ENCODE measurements at places on chromosomes 11 and 22.

- DNase-seq = no peak
These were observed 111.9 kb downstream of the ARHGAP20 start for GRCh38 chr11:110600322-110600721.

DNA sequence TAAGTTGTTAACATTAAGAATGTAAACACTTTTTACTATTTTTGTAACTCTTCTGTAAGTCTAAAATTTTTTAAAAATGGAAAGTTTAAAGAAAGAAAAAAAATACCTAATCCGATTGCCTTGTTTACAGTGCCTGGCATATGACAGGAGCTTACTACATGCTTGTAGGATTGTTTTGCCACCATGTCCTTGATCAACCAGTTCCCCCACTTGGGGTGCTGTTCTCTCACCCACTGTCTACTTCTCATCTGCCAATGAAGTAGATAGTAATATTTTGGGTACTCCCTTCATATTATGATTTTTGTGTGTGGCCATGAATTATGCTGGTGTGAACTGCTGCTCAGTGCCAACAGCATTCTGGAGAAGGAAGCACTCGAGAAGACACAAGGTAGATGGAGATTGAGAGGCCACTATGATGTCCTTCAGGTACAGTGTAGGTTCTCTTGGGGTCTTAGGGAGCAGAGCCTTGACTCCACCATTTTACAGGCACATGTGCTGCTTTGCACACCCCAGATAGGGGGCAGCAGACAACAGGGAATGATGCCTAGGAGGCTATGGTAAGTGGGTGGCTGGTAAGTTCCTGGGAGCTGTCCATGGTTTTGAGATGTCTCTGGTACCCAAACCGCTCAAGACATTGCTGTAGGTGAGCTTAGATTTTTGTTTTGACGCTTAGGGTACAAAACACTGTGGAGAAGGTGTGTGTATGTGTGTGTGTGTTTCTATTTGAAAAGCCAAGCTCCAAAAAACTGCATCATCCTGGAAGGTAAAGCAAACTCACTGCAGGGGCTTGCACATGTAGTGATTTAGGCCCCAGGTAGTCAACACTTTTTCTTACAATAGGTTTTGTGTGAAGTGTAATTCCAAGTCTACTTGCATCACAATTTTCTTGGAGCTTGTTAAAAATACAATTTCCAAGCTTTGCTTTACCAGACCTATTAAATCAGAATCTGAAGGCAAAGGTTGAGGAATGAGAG is 494.5 kb upstream of the LARGE1 start:
- DNase-seq = peak; percentile 74

- DNase-seq = no peak
These were observed 22.5 kb downstream of the FADS3 start for GRCh38 chr11:61868571-61869428.

GRCh38 chr11:26201411-26201810 is 130.5 kb upstream of the ANO3 start:
- DNase-seq = no peak

DNA sequence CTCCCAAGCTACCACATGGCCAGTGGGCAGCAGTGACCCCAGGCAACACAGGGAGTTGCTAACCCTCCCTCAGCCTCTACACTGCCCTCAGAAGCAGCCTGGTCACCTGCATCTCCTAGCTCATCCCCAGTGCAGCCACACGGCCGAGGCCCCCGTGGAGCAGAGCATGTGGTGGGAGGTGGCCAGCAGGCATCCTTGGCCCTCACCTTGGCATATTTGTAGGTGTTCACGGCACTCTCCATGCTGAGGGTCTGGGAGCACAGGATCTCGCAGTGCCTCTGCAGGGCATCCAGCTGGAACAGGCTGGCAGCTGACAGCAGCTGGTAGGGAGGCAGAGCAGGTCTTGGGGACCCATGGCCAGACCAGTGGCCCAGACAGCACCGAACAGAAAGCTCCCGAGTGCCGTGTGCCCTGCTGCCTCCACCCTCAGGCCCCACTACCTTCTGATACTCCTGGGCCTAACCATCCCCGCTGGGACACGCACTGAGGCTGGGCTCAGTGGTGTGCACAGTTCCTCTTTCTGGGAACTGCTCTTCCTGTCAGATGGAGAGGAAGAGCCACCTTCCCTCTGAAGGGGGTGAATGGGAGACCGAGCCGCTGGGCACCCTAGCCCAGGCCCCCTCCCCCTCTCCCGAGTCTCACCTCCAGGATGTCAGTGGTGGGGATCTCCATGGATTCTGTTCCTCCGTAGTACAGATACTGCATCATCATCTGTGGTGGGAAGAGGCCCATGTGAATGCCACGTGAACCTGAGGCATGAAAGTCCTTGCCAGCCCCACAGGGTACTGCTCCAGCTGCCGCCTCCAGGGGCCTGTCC is 48.8 kb downstream of the NAT10 start:
- DNase-seq = no peak

GRCh38 chr11:113110046-113110445 is 148.8 kb downstream of the NCAM1 start:
- DNase-seq = no peak

DNA sequence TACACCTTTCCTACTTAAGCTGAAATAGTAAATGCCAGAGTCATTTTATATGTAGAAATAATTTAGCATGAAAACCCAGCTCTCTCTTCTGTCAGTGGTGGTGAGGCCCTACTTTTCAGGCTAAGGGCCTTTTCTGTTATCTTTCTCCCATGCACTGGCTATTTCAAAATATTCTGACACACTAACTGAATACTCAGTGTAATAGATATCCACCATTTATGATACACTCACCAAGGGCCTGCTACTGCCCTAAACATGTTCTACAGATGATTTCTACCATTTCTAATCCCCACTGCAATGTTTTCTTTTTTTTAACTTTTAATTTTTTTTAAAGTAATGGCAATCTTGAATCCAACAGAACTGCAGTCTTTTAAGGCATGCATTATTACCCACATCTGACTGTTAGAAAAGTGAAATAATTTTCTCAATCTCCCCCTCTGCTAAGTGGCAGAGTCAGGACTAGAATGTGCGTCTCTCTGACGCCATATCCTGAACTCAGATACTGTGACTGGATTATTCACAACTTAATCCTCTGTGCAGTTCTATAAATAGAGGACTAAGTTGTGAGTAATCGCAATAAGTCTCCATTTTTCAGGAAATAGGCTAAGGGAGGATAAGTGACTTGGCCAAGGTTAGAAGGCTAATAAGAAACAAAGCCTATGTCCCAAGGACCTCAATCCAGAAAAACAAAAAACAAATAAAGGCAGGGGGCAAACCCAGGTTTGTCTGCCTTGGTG is 44.0 kb downstream of the GRAMD1B start:
- DNase-seq = no peak

GRCh38 chr11:91625495-91625894 is 599.1 kb upstream of the FAT3 start:
- DNase-seq = no peak

GRCh38 chr11:6834021-6834420 is 11.5 kb upstream of the OR10A5 start:
- no peak for DNase-seq

DNA sequence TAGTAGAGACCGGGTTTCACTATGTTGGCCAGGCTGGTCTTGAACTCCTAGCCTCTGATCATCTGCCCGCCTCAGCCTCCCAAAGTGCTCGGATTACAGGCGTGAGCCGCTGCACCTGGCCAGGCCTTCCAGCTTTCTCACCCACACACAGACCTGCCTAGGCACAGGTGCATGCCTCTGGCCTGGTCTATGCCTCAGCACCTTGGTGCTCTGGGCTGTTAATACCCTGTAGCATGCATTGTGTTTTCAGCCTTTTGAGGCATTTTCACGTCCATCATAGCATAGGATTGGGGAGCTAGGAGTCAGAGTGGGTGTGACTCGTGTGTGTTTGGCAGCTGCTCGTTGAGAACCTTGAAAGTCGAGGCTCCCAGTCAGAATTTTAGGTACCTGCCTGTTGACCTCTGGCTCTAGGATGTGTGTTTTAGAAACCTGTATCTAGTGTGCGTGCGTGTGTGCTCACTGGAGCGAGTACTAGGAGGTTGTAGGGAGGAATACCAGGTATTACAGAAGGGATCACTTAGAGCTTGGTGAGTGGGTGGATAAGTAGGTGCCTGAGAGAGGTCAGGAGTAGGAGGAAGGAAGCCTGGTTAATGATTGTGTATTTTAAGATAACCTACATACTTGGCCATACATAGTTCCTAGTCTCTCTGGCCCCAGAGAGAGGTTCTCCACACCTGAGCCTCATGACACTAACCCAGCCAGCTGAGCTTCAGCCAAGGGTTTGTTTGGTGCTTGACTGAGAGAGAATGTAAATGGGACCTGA is 20.0 kb downstream of the CRKL start:
- DNase-seq = no peak

DNA sequence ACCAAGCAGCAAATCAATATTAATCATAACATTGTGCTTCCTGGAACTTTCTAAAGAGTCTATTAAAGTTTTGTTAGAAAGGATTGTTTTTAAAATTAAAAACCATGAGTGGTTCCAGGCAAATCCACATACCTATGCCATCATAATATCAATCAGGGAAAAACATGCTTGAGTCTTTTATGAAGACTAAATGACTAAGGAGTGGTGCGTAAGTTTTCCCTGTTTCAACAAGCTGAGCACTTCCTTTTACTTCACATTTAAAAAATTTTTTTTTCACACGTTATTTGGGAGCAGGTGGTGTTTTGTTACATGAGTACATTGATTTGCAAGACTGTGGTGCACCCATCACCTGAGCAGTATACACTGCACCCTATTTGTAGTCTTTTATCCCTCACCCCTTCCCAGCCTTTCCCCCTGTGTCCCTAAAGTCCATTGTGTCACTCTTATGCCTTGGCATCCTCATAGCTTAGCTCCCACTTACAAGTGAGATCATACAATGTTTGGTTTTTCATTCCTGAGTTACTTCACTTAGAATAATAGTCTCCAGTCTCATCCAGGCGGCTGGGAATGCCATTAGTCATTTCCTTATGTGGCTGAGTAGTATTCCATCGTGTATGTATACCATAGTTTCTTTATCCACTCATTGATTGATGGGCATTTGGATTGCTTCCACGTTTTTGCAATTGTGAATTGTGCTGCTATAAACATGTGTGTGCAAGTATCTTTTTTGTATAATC is 1190.3 kb upstream of the RAG2 start:
- DNase-seq = no peak

GRCh38 chr22:41929418-41929810 is 2.8 kb upstream of the TNFRSF13C start:
- no peak for DNase-seq

DNA sequence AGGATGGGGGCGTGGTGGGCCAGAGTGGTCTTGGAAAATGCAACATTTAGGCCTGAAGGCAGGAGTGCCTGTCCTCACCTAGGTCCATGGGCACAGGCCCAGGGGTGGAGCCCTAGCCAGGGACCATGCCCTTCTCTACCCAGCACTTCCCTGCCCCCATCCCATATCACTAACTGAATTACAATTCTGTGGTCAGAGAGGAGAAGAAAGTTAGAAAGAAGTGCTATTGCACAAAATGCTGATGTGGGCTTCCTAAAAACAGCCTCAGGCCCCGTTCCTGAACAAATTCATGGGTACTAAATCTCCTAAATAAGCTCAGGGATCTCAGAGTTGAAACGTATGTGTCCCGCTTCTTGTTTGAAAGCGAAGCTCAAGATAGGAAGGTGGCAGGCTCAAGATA is 3.5 kb upstream of the ASRGL1 start:
- DNase-seq = no peak

GRCh38 chr11:61061081-61061826 is 41.0 kb upstream of the CD5 start:
- DNase-seq = no peak
